ENCODE measurements at places on chromosomes 11 and 22.

- DNase-seq, result no peak
Observed at GRCh38 chr11:86440843-86441242, 66.2 kb downstream of the CCDC81 start.

DNA sequence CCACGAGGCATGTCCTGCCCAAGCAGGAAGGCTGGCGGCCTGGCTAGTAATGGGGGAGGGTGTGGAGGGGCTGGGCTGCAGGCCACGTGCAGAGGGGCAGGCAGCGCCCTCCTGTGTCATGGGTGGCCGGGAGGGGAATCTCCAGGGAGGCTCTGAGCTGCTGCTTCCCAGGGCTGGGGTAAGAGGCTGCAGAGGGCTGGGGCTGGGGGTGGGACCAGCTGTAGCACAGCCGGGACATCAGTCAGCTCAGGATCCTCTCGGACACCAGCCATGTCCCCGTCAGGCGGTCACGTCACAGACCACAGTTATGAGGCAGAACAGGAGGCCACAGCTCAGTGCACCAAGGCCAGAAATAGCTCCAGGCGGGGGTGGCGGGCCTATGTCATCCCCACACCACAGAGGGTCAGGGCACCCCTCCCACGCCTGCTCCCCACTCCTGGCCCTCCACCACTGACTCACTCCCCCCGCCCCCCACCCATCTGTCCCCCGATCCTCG, 21.1 kb downstream of the RTN4R start:
- DNase-seq, result no peak

DNA sequence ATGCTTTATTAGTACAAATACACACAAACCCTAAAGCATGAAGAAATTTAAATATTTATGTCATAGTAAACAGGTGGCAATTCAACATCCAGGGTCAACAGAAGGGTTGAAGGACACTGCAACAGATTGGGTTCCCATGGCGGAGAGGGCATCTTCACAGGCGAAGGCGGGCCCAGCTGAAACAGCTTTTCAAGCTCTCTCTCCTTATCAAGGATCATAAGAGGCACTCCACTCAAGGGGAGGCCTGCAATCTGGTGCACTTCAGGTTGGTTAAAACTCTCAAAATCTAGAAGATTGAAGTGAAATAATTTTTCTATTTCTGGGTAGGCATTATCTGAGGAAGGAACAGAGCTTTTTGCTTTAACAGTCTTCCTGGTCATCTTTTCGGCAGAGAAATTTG, 16.8 kb upstream of the SLC22A8 start:
- no peak for DNase-seq

- no peak for DNase-seq
Observed at GRCh38 chr11:113722221-113722620, 16.1 kb upstream of the TMPRSS5 start.

DNA sequence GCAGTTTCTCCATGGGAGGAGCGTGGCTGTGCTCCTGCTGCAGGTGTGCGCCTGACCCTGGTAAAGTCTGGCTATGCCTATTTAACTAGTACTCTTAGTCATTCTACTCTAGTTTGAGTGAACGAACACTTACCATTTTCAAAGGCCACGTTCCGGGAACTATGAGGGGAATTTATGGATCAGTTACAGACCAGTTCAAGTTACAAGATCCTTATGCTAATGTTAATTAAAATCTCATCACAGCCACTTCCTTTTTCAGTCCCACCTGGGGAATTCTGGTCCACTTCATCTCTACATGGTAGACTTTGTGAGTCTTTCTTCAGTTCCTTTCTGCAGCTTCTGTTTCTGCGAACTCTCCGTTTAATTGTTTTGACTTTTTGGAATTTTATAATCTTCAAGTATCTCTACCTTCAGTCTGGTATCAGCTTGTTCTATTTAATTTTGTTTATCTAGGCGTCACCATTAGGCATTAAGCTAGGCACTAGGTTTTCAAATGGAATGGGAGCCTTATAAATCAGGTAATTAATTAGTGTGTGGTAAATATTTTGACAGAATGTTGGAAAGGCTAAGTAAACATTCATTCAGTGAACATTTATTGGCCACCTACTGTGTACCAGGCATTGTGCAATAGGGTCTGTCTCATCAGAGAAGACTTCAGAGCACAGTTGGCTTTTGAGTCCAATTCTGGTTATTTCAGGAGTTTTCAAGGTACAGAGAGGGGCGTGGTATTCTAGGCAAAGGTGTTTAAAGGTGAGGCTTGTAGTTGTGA, 78.9 kb downstream of the GRK3 start:
- no peak for DNase-seq

DNA sequence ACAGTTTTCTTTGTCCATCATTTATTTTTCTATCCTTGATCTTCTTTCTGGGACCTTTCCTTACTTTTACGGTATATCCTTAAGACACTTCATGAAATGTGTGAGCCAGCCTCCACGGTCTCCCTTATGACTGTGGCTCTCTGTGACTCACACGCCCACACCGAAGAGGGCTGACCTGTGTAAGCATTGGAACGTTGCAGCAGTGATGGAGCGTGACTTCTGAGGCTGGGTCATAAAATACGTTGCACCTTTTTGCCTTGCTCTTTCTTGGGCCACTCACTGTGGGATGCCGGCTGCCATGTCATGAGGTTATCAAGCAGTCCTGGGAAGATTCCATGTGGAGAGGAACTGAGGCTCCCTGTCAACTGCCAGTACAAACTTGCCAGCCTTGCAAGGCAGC, 96.3 kb upstream of the RAB1B start:
- peak; percentile 20 for DNase-seq

DNA sequence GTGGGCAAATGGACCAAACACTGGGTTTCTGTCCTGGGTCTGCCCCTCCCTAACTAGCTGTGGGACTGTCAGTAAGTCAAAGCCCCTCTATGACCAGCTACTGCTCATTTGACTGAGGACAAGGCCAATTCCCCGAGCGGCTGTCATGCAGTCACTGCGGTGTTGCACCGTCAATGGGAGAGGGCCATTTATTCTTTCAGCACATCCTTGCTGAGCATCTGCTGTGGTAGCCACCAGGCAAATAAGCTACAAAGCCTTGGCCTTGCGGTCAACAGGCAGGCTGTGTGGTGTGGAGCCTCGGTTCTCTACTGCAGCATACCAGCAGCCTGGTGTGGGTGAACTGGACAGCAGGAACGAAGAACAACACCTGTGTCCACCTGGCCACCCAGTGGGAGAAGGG, 25.8 kb upstream of the SERPIND1 start:
- DNase-seq, result no peak

DNA sequence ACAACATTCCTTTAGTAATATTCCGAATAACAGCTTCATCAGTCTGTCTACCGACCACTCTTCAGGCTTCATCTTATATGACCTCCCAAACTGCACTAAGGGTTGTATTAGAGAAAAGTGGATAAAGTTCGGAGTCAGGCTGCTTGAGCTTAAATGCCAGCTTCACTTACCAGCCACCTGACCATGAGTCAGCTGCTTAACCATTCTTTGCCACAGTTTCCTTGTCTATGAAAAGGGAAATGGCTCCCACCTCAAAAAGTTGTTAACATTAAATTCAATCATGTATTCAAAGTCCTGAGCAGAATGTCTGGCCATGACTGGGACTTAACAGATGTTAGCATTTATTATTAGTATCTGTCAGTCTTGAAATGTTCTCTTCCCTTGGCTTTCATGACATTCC, 20.9 kb downstream of the LIMK2 start:
- DNase-seq, result no peak

- peak; percentile 96 for DNase-seq
Observed at GRCh38 chr22:29799217-29799680, 32.1 kb downstream of the UQCR10 start.

- no peak for DNase-seq
Observed at GRCh38 chr11:6596239-6596877, 7.1 kb downstream of the RRP8 start.

- DNase-seq, result peak; percentile 88
Observed at GRCh38 chr11:8732748-8733241, 50.2 kb downstream of the RPL27A start.

- DNase-seq, result peak; percentile 60
Observed at GRCh38 chr11:112364962-112365481, 104.4 kb upstream of the PLET1 start.

DNA sequence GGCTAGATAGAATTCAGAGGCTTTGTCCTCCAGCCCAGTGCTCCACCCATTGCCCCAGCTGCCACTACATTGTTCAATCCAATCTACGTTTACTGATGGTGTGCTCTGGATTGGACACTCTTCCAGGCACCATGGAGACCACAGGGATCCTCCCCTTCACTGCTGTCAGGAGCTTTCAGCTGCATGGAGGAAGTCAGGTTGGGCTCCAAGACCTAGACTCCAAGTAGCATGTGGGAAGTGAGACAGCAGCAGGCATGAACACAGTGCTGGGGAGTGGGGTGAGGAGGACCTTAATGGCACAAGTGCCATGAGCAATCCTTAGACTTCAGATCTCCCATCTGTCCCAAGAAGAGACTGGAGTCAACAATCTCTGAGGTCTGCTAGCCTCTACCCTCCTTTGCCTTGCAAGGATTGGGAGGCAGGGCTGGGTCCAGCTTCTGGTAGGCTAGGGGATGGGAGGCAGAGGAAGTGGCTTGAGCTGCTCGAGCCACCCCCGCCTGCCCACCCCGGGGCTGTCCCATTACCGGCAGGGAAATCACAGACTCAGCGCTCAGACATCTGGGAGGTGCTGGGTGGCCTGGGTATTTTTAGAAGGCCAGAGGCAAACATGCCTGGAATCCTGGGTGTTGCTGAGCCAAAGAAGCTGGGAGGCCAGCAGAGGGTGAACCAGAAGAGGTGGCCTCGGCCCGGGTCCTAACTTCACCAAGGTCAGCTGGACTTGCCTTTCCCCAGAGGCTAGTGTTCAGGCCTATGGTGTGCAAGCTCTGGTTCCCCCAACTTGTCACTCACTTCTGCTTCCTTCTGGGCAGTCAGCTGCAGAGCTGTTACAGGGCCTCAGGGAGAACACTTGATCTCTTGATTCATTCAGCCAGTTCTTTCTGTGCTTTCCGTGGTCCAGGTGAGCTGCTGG, 15.2 kb upstream of the FCHSD2 start:
- peak; percentile 69 for DNase-seq

DNA sequence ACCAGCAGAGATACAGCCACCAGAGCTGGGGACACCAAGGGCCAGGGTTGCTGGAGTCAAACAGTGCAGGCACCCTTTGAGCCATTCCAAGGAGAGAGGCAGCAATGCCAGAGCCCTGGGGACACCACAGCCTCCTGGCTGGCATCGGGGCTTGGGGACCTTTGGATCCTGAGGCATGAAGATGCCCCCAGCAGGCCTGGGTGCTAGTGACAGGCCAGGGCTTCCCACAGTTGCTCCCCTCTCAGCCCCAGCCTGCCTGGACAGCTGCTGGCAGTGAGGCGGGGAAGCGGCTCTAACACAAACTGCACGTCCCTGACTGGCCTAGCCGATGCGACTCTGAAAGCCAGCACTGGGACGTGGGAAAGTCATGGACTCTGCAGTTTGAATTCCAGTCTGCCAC, 2.7 kb downstream of the CD5 start:
- DNase-seq, result no peak

DNA sequence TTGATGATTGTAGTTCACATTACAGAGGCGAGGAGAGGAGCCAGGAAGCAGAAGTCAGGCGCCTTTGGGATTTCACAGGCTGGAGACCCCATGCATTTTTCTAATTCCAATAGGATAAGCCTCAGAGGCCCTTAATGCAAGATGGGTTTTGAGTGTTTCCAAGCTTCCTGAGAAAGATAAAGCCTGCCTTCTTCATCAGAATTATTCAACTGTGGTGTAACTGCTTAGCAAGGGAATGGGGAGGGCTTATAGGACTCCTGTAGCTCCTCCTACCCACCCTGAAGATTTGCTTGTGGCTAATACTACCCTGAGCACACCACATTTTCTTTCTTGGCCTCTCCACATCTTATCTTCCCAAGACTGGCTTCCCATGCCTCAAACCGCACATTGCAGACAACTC, 151.1 kb upstream of the ISX start:
- no peak for DNase-seq

DNA sequence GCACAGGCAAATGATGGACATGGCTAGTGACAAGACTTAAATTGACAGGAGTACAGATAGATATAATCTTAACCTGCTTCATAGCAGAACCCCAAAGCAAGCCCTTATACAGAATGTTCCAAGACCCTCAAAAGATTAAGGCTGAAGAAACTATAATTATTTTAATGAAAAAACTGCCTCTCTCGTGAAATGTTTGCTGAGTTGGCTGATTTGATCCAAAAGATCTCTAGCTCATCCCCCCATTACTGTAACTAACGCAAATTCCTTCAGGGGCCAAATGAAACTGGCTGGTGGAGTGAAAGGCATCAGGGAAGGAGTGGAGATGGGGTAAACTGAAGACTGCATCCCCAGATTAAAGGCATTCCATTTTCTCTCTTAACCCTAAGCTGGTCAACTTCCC, 19.3 kb downstream of the ALG9 start:
- no peak for DNase-seq

DNA sequence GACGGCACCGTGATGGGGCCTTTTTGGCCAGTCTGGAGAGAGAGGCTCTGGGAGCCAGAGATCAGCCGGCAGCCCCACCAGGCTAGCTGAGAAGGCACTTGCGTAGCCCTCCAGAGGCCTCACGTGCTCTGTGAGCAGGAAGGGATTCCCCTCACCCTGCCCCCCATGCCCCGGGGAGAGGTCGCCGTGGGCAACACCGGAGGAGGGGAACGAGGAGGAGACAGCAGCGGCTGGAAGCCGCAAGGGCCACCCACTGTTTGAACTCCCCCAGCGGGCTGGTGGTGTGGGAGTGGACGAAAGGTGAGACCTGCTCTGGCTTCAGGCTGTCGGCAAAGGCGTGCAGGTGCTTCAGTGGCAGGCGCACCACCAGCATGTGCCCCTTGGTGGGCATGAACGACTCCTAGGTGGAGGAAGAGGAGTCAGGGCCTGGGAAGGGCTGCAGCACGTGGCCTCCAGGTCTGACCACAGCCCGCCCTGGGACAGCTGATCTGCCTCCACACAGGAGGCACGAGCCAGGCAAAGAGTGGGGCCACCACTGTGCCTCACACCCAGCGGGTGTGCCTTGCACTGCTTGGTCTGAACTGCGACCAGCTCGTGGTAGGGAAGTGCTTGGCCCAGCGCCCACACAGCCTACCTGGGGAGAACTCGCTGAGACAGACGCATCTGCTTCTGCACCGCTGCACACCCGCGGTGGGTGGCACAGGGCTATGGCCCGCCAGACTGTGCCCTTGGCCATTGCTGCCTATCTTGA, 99.9 kb downstream of the MED15 start:
- no peak for DNase-seq

DNA sequence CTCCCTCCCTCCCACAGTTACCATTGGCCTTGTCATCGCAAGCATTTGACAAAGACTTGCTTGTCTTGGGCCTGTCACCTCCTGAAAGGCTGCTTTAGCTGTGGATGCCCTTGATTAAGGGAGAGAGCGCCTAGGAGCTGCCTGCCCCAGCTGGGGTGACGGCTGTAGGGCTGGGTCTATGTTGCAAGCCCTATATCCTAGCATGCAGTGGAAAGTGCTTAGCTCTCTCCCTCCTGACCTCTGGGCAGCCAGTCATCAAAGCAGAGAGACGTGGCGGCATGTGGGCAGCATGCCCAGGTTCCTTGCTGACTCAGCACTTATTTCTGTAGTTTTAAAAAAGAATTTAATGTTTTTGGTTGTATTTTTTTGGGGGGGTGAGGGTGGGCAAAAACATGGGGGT, 75.9 kb downstream of the BARX2 start:
- no peak for DNase-seq
